Airway epithelial cell (primary cell): ENCODE measurements at places on chromosomes 6 and 20. TPM values are rescaled to one million over a fixed set of nuclear protein-coding genes. Genes with fewer than 3 reads are reported as not detected.

Gene ELOVL5
- total RNA-seq: 56.0 and 76.9 TPM in 2 replicates

Gene STX16
- 21.9 and 24.4 TPM in 2 replicates for total RNA-seq

Gene RIPPLY2
- not detected in 2 replicates for total RNA-seq

Gene STK35
- total RNA-seq: 18.3 and 24.8 TPM in 2 replicates

Gene DEFB119
- not detected in 2 replicates for total RNA-seq
